ENCODE measurements at places on chromosomes 3 and 15.

GRCh38 chr3:69212411-69213160 lies 90.2 kb upstream of the LMOD3 start:
- DNase-seq, result no peak

- no peak for DNase-seq
Observed at GRCh38 chr3:27680517-27681246, 41.4 kb downstream of the EOMES start.

DNA sequence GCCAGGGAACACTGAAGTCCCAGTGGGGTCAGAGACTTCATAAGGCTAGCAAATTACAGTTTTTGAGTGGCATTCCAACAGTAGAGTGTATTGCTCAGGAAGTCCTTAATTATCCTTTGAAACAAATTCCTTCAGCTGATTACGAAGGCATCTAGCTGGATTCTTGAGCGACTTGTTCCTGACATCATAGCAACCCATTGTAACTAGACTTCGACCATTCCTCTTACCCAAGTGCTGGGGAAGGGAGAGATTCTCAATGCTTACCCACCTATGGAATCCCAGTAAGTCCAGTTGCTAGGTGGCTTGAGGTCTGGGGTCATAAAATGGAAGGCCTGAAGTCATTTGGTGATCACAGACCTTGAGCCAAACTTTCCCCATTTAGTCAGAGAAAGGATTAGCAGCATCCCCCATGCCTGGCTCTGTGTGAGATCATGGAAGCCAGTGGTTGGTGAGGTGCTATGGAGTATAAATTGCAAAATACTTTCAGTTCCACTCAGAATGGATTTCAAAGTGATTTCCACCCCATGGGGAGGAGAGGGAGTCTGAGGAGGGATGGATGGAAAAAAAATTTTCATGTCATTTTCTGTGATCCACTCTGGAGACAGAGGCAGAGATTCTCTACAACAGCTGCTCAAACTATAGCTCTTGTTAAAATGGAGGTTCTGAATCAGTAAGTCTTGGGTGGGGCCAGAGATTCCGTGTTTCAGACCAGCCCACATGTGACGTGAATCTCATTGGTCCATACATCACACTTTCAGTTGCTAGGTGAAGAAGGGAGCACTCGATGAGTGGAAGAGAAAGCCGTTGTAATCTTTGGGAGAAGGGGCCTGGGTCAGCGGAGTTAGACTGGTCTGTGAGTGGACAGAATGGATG lies 45.7 kb downstream of the CD86 start:
- DNase-seq, result no peak

DNA sequence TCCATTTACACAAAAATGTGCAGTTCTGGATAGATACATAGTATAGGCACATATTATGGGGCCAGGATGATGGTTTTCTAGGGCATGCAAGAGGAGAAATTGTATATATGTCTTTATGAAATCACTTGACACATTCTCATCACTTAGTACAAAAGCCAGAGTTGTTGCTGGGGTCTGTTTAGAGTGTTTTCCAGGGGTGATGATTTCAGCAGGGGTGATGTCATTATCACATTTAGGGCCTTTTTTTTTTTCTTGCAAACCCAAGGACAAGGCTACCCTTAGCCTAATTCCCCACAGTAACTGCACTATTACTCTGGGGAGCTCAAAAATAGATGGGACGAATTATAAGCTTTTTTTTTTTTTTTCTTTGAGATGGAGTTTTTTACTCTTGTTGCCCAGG lies 3.6 kb downstream of the ZNF589 start:
- no peak for DNase-seq

GRCh38 chr3:16378920-16379319 lies 113.9 kb downstream of the OXNAD1 start:
- peak; percentile 16 for DNase-seq

- DNase-seq, result no peak
Observed at GRCh38 chr3:113697500-113698090, 1.2 kb upstream of the USF3 start.

GRCh38 chr3:175274474-175275218 lies 415.5 kb downstream of the NAALADL2 start:
- no peak for DNase-seq

DNA sequence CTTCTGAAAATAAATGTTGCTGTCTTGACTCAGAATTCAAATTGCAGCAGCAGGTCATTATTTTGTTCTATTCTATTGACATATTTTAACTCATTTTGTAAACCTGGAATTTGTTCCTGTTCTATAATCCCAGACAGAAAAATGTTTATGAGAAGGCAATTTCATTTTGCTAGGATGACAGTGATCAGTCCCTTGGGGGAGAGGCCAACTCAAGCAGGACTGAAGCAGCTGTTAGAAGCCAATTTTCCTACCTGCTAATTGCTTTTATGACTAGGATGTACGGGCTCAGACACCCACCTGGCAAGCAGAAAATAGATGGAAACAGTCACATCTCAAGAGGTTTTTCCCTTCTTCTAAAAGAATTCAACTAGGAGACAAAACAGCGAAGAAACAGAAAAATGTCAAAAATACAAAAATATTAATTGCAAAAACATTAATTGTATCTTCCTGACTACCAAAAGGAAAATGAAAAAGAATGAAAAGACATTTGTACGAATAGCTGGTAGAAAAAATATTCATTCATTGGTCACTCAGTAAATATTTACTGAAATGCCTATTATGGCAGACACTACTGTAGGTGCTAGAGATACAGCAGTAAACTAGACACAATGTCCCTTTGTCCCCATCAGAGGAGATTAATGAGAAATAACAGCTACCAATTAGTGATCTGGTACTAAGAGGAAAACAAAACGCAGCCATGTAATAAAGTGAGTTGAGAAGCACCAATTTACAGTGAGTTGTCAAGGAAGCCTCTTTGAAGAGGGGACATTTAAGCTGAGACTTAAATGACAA lies 73.5 kb downstream of the PEAK1 start:
- DNase-seq, result no peak

GRCh38 chr3:69650066-69650419 lies 89.2 kb upstream of the MITF start:
- no peak for DNase-seq

DNA sequence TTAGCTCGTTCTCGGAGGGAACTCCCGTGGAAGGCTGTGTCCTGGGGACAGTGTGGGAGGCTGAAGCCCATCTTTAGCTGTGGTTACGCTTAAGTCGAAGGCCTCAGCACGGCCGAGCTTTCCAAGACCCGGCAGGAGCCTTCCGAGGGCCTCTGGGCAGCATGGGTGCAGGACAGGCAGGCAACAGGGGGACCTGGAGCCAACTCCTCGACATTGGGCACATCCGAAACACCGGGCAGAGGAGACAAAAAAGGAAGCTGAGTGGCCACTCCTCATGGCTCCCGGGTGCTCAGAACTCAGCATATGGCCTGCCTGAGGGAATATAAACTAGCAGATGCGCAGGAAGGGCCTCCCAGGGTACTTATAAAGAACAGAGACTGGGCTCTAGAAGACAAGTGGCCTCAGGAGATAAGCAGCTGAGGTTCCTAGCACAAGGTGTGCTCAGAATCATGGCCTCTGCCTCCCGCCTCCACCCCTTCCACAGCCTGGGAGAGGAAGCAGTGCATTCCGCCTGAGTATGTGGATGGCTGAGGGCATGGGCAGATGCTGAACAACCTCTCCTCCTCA lies 34.1 kb downstream of the ABTB1 start:
- no peak for DNase-seq

GRCh38 chr15:74977599-74977998 lies 17.8 kb upstream of the SCAMP5 start:
- DNase-seq, result no peak

GRCh38 chr3:126704494-126705214 lies 614 bp downstream of the CHCHD6 start:
- DNase-seq, result no peak

DNA sequence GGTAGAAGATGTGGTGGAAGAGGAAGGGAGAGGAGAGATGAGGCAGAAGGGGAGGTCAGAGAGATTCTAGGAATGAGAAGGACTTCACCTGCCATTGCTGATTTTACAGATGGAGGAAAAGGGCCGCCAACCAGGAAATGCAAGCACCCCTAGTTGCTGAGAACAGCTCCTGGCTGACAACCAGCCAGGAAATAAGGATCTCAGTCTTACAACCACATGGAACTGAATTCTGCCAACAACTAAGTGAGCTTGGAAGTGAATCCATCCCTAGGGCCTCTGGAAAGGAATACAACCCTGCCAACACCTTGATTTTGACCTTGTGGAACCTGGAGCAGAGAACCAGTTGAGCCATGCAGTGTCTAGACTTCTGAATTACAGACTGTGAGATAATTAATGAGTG lies 86.6 kb downstream of the EDEM1 start:
- no peak for DNase-seq

GRCh38 chr3:43696441-43696840 lies 5.7 kb downstream of the ABHD5 start:
- no peak for DNase-seq

- DNase-seq, result no peak
Observed at GRCh38 chr15:90154861-90155626, 46.1 kb upstream of the SEMA4B start.

DNA sequence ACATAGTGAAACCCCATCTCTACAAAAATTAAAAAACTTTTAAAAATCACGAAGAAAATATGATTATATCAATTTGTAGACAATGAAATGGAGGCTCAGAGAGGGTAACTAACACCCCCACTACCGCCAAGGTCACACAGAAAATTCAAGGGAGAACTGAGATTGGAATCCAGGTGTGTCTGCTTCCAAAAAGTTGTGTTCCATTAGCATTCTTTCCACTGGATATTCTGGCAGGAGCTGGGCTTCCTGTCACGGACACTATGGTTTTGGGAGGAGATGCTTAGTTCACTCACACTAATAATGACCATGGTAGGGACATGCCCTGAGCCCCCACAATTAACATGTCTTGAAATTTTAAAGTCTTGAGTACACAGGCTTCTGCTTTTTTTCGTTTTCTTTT lies 28.8 kb downstream of the CTSH start:
- DNase-seq, result no peak

DNA sequence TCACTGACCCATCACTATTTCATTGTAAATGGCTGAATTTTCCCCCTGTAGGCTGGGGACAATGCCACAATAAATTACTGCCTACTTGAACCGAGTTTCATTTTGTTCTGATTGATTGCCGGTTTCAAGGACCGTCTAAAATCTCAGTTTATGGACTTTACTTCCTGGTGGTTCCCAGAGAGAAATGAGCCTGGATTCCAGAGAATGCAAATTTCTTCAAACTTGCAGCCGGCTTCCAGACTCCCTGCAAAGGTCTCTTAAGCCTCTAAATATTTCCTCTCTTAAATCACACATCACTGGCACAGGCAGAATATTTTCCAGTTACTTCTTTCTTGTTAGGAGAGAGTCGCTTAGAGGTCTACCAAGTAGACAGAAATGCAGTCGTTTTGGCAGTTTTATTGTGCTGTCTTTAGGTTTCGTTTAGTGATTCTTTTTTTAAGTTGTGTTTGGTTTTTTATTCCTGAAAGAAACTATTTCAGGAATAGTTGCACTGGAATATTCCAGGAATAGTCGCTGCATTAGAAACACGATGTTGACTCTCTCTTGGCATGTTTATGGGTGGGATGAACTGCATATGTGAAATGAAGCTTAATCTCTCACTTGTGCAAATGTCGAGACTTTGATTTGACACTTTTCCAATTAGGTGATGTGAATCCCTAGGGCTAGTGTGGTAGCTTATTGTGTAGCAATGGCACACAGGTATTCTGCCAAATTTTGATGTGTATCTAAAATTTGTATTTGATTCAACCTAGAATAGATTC lies 284.1 kb upstream of the NR2E3 start:
- no peak for DNase-seq

DNA sequence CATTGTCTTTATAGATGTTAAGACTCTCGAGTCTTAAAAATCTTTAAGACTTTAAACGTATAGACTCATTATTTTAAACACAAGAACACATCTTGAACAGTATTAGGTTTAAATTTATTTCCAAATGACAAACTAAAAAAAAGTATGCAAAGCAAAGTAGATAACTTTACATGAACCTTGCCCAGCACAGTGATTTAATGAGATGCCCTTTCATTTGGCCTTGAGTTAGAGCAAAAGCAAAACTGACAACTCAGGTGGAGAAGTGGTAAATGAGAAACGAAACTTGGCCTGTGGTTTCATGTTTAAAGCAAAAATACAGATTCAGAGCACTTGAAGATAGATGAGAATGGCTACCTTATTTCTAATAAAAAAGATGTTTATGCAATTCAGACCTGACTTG lies 8.6 kb downstream of the GPR15 start:
- no peak for DNase-seq

GRCh38 chr3:122934251-122934650 lies 93.3 kb downstream of the SEMA5B start:
- no peak for DNase-seq

- DNase-seq, result no peak
Observed at GRCh38 chr15:28100516-28101195, 1.5 kb upstream of the OCA2 start.

DNA sequence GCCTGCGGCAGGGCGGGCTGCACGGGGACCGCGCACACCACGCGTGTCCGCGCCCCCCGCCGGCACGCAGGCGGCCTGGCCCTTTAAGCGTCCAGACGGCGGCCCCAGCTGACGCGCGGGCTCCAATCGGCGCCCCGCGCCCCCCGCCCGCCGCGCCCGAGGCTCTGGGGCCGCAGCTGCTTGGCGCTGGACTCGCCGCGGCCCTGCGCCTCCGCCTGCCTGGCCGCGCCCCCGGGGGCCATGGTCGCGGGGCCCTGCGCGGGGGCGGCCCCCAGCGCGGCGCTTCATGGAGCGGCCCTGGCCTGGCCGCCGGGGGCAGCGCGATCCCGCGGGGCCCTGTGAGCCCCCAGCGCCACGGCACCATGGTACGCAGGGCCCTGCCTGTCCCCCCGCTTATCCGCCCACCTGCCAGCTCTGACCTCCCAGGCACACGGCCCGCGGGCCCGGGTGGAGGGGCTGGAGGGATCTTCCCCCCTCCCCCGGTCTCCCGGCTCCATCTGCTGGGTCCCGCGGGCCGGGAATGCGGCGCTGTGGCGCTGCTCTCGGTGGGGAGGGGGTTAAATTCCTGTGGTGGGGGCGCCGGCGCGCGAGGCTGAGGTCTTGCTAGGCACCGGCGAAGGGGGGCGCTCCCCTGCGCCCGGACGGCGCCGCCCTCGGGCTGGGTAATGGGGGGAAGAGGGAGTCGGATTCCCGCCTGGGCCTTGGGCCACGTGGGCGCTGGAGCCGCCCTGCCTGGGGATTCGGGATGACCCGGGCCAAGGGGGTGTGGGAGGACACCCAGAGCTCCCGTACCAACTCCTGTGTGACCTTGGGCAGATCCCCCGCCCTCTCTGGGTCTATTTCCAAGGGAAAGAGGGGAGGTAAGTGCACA lies 1.1 kb downstream of the ZBTB47 start:
- no peak for DNase-seq

DNA sequence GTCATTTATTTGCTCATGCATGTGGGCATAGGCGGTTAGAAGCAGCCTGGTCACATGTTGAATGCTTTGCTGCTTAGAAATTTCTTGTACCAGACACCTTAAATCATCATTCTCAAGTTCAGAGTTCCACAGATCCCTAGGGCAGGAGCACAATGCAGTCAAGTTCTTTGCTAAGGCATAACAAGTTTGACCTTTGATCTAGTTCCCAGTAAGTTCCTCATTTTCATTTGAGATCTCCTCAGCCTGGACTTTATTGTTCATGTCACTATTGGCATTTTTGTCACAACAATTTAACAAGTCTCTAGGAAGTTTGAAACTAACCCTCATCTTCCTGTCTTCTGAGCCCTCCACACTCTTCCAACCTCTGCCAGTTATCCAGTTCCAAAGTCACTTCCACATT lies 22.8 kb downstream of the HGD start:
- no peak for DNase-seq
